ENCODE measurements at places on chromosomes 3 and 15. TPM values are rescaled to one million over a fixed set of nuclear protein-coding genes. Genes with fewer than 3 reads are reported as not detected.
A peak's percentile ranks its signal among the peaks of the same experiment; 100 is the strongest.

GRCh38 chr3:136249593-136249992 lies 547 bp upstream of the PCCB start:
- H3K4me3 ChIP-seq, result peak overlapping the region; percentile 58
- H3K27ac ChIP-seq, result peak overlapping the region; percentile 87
- no peaks in the 10 kb centered on the region for H3K36me3 ChIP-seq
- no peak for DNase-seq
- H3K27me3 ChIP-seq, result no peaks in the 10 kb centered on the region

DNA sequence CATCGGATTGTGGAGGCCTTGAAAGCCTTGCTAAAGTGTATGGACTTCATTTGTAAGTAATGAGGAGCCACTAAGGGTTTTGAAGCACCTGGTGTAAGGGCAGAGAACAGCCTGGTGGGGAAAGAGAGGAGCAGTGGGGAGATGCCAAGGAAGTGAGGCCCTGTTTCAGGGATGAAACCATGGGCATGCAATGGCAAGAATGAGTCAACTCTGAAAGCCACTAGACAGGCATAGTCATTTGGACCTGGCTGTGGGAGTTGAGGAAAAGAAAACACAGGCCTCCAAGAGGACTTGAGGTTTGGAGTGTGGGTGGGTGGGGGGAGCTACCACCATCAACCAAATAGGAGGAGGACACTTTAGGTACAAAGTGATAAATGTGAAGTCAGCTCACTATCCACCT lies 7.6 kb downstream of the XCR1 start:
- no peaks in the 10 kb centered on the region for H3K36me3 ChIP-seq
- H3K4me1 ChIP-seq, result no peaks in the 10 kb centered on the region
- H3K4me3 ChIP-seq, result no peak overlapping the region
- DNase-seq, result no peak

DNA sequence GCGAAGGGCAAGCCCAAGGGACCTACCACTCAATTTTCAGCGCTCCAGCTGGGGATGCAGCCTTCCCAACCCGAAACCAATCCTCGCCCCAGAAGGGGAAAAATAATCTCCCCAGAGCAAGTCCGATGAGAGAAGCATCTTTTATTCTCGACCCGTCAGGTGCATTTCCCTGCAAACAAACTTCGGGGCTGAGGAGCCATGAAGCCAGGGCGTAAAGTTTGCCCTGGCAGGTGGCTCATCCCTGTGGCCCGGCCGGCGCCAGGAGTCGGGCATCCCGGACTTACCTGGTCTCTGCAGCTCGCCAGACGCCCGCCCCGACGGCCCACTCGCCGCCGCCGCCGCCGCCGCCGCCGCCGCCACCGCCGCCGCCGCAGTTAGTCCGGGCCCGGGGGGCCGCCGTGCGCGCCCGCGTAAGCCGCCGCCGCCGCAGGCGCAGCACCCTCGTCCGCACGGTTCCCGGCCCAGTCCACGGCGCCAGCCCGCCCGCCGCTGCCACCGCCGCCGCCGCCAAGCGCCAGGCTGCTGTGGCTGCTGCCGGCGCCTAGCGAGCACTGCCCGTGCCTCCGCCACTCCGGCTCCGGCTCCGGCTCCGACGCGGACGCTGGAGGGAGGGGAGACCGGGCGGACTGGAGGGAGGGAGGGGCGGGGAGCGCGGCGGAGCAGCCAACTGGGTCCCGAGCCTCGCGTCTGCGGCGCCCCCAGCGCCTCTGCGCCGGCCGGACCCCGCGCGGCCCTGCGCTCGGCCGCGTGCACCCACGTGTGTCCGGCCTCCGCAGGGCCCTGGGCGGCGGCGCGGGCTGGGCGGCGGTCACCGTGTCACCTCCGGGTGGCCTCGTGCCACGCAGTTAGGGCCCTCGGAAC lies at the start of gene CNTN3:
TSS of gene CNTN3 (minus strand) at position 553 of the 861 bp plus-strand sequence. CDS start 93,547 bp downstream, outside the sequence.
- peak within 1 kb of the TSS; percentile 47 for H3K4me3 ChIP-seq
- H3K27ac ChIP-seq, result no peak within 1 kb of the TSS
- no peaks in the 10 kb centered on the region for H3K36me3 ChIP-seq
- H3K4me1 ChIP-seq, result peaks cover 3% of the 10 kb centered on the region
- peaks cover 14% of the 10 kb centered on the region for H3K27me3 ChIP-seq

- H3K4me1 ChIP-seq, result no peaks in the 10 kb centered on the region
- no peak overlapping the region for H3K27ac ChIP-seq
- H3K36me3 ChIP-seq, result no peaks in the 10 kb centered on the region
- H3K27me3 ChIP-seq, result no peaks in the 10 kb centered on the region
- no peak overlapping the region for H3K4me3 ChIP-seq
Observed at GRCh38 chr3:93923006-93923405, 50.7 kb downstream of the PROS1 start.

DNA sequence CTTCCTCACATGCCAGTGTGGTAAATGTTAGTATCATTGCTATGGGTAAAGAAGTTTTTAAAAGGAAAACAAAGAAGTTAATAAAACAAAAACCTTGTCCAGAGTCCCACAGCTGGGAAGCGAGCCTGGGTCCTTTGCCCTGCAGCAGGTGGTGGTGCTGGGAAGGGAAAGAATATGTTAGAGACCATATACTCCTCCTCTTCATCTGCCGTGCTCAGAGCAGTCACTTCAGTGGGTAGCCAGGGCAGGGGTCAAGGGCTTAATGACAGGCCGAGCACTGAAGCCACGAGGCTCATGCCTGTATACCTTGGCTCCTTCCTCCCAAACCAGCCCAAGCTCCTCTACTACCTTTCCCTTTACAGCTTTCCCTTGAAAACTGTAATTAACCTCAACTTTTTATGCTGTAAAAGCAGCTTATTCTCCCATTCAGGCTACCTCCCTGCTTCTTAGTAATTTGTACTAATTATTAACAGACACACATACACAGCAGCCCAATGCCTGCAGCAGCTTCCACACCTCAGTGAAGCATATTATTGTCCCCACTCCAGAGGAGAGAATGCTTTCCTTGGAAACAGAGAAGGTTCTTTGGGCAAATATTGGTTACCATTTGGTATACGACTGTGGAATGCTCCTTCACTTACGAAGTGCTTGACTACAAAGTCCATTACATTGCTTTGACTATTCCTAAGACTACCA lies 362.1 kb downstream of the EPHB1 start:
- no peak overlapping the region for H3K4me3 ChIP-seq
- no peaks in the 10 kb centered on the region for H3K4me1 ChIP-seq
- no peak for DNase-seq

- DNase-seq, result no peak
- no peak overlapping the region for H3K4me3 ChIP-seq
- no peaks in the 10 kb centered on the region for H3K36me3 ChIP-seq
- H3K4me1 ChIP-seq, result no peaks in the 10 kb centered on the region
- no peak overlapping the region for H3K27ac ChIP-seq
Observed at GRCh38 chr15:40501487-40501886, 30.7 kb downstream of the CHST14 start.

Gene ALPK3
- total RNA-seq, result 0.89 TPM

Gene LRRC31
- not detected for total RNA-seq

Gene RBP2
- not detected for total RNA-seq

Gene LPCAT4
- total RNA-seq, result 105 TPM

Gene CHST13
- not detected for total RNA-seq
